ENCODE measurements at places on chromosomes 12 and 14.

DNA sequence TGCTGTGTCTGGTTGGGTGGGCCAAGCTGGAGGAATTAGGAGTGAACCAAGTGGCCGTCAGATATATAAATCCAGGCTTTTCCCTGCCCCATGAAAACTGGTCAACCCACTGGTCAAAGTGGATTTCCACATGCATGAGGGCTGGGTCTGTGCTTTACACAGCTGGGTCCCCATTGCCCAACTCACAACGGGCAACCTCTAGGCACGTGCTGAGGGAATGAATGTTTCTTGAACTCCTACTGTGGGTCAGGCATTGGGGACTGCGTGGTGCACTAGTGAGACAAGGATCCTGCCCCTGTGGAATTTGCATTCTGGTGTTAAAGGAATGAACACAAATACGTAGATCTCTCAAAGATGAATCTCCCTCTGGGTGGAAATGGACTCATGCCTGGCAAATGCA, 7.5 kb upstream of the AACS start:
- DNase-seq = no peak

DNA sequence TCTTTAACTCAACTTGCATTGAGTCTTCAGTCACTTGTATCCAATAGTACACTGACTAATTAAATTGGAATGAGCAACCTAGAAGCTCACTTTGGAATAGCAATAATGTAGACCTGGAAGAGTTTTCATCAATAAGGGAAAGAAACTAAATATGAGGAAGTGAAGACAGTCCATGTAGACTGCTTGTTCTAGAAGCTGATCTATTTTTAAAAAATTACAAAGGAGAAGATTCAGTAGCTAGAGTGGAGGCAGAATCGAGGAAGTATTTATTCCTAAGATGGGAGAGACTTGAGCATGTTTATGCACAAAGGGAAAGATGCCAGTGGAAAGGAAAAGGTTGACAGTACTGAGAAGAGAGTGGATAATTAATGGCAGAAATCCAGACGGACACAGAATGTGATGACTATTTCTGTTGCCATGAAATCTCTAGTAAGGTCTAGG, 156.3 kb upstream of the PDE3A start:
- DNase-seq = no peak

- DNase-seq = no peak
These were observed 179.9 kb upstream of the EEA1 start for GRCh38 chr12:93108985-93109384.

GRCh38 chr14:100078997-100079725, 13.9 kb downstream of the EVL start:
- peak; percentile 86 for DNase-seq

GRCh38 chr14:66076176-66076575, 410.0 kb upstream of the CCDC196 start:
- DNase-seq = no peak

GRCh38 chr14:67623114-67623513, 3.4 kb downstream of the ARG2 start:
- DNase-seq = no peak

DNA sequence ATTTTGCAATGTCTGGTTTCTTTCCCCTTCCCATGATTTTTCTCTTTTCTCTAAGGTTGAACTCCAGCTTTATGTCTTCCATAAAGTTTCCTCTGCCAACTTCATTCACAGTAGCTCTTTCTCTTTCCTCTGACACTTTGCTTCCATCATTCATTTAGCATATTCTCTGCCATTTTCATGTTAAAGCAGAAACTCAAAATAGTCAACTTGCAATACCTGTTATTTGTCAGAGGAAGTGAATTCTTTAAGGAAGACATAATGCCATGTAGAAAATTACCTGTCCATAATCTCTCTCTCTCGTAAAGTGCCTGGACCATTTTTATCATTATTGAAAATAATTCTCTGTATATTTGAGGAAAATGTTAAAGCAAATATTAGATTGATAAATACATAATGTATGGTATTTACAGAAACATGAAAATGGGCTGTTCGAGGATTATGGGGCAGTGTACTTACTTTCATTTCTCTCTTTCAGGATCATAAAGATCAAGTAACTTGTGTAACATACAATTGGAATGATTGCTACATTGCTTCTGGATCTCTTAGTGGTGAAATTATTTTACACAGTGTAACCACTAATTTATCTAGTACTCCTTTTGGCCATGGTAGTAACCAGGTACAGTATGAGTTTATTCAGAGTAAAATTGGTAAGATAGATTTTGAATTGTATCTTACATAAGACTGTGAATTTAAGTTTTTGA, 12.6 kb downstream of the NEDD1 start:
- DNase-seq = no peak

GRCh38 chr12:104189915-104190555, 25.5 kb upstream of the TXNRD1 start:
- no peak for DNase-seq

GRCh38 chr14:70662080-70662479, 20.4 kb downstream of the TTC9 start:
- no peak for DNase-seq

GRCh38 chr12:109624467-109624866, 50.9 kb downstream of the MVK start:
- no peak for DNase-seq

DNA sequence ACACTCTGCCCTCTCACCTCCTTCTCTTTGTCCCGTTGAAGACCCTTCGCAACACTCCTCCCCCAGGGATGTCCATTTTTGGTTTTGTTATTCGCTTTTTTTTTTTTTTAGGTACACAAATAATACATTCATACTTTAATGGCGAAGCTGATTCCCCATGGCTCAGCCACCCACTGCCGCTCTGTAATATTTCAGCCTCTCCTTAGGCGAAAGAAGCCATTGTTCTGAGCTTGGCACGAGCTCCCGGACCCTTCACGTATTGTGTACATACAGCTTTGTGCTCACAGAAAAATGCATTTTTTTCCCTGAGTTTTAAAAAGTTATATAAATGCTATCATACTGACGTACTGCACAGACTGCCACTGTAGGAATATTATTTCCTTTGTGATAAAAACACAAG, 115.0 kb downstream of the TMEM132C start:
- DNase-seq = no peak

- no peak for DNase-seq
These were observed 18.7 kb downstream of the CABP1 start for GRCh38 chr12:120659151-120659525.

DNA sequence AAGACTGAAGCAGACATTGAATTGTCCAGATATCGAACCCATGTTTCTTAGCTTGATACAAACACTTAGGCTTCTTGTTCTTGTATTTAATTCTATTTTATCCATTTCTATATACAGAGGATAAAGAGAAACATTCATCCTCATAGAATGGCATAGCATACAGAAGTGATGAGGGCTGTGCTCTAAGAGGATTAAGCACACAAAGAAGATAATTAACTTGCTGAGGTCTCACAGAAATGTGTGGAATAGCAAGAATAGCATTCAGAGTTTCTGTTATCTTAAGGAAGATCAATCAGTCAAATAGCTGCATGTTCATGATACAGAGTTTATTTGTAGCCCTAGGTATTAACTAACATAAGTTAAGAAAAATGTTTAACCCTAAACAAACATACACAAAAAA, 27.3 kb upstream of the STRAP start:
- no peak for DNase-seq

GRCh38 chr12:106960443-106960842, 4.7 kb downstream of the TMEM263 start:
- no peak for DNase-seq

- DNase-seq = no peak
These were observed 566.5 kb downstream of the LRFN5 start for GRCh38 chr14:42173206-42173605.

DNA sequence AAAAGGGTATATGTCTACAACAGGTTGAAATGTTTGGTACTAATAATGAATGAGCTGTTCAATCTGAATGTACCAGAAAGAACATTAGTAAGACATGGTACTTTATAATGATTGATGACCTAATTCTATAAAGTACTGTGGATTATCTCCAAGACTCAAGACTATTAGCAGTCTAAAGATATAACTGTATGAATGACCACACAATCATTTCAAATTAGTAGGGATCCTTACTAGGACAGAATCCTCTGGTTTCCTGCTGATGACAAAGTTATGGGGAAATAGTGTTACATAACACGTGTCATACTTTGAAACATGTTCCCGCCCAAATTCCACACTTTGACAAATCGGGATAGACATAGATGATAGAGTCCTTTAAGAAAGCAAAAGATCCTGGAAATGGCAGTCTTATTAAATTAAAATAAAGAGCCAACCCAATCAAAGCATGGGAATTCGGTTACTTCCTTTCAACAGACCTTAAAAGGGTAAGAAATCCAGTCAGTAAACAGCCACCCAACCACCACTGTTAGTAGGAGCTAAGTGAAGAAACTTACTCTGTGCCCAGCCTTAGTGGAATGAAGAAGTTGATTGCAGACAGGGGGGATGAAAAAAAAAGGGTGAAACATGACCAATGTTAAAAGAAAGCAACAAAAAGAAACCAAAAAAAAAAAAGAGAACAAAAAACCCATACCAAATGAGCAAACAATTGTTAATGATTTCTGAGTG, 2.8 kb downstream of the VPS29 start:
- no peak for DNase-seq

- no peak for DNase-seq
These were observed 149.0 kb upstream of the AMIGO2 start for GRCh38 chr12:47228802-47229201.

GRCh38 chr14:22640192-22640591, 4.0 kb downstream of the OR6J1 start:
- no peak for DNase-seq

GRCh38 chr12:125032466-125033152, 32.6 kb upstream of the AACS start:
- no peak for DNase-seq

DNA sequence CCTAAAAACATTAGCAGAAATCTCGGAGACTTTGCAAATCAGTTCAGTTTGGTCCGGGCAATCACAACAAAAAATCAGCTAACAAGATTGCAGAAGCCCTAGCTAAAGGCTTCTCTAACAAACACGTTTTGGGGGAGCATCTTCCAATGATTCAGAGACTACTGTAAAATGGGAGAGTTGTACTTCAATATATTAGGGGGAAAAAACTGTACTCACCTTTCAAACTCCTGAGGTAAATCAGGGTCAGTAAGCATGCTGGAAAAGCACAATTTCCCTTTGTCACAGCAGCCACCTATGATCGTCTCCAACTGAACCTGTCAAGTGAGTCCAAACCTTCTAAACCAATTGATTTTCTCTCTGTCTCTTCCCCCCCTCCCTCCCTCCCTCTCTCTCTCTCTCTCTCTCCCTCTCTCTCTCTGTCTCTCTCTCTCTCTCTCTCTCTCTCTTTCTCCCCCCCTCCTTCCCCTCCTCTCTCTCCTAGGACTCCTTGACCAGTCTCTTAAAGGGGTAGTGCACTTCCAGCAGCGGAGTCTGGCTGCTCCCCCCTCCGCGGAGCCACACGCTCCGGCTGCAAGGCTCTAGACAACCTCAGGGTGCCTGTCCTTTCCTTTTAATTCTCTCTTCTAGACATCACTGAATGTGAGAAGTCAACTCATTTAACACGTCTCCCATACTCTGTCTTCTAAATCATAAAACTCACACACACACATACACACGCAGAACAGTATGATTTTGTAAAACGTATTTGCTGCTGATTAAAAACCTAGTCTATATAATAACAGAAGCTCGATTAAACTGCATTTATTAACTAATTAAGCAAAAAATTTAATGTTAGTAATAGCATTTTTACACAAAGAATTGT, at the start of gene SOX5:
SOX5 (minus strand) TSS at position 323 of the 862 bp plus-strand sequence; CDS start at position 254, 69 bp downstream.
- DNase-seq = no peak

- no peak for DNase-seq
These were observed 185.1 kb upstream of the CDKN3 start for GRCh38 chr14:54211551-54212308.

GRCh38 chr14:105087963-105088811, 23.0 kb upstream of the GPR132 start:
- no peak for DNase-seq

DNA sequence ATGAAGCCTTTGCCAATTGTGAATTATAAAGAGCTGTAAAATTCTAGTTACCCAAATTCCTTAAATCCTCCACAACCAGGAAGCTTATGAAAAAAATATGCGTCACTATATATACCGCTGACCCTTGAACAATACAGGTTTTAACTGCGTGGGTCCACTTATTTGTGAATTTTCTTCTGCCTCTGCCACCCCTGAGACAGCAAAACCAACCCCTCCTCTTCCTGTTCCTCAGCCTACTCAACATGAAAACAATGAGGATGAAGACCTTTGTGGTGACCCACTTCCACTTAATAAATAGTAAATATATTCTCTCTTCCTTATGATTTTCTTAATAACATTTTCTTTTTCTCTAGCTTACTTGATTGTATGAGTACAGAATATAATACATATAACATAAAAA, 42.2 kb downstream of the CMKLR1 start:
- no peak for DNase-seq

GRCh38 chr14:91805659-91806058, 61.7 kb downstream of the TC2N start:
- DNase-seq = no peak

DNA sequence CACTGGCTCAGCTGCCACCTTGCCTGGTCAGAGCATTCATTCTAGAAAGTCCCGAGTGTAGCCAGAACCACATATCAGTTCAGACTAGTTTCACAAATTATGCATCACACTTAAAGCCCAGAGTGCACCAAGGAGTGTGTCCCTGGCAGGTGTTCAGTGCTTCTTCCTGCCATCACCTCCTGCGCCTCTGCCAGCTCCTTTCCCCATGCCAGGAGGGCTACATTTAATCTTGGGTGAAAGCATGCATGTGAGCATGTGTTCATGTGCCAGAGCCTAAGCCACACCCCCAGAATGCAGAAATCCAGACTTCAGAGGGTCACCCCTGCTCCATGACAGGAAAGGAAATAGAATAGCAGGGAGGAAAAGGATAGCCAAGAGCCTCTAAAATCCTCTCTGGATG, 381.6 kb downstream of the DPF3 start:
- DNase-seq = no peak

- DNase-seq = no peak
These were observed 32.7 kb downstream of the ANAPC7 start for GRCh38 chr12:110370732-110371231.

DNA sequence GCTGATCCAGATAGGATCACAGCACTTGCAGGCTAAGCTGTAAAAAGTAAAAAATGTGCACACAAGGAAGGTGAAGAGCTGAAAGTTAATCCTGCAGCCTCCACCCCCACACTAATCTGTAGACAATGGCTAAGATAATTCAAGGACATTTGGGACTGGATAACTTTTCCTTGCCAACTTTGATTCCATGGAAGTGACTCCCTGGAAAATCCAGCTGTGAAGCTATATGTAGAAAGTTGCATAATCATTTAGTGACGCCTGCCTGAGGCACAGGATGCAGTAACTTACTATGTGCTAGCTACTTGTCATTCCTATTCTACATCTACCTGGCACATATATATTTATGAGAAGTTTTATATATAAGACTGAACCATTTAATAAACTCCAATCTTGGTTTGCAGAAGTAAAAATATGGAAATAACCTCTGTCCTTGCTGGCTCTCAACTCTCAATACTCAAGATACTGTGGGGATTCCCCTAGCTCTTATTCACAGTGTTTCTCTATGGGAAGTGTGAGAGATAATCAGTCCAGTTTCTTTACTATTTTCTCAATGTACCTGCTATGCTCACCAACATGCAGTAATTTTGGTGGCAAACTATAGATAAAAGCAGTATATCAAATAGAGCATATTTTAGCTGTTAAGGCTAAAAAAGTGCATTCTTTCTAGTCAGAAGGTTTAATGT, 14.8 kb downstream of the LDHB start:
- DNase-seq = no peak

GRCh38 chr14:50545618-50546017, 13.2 kb upstream of the MAP4K5 start:
- DNase-seq = no peak
